Psoas muscle (tissue), 8 donors: ENCODE measurements at places on chromosomes 12 and 14.
A peak's percentile ranks its signal among the peaks of the same experiment; 100 is the strongest.

DNA sequence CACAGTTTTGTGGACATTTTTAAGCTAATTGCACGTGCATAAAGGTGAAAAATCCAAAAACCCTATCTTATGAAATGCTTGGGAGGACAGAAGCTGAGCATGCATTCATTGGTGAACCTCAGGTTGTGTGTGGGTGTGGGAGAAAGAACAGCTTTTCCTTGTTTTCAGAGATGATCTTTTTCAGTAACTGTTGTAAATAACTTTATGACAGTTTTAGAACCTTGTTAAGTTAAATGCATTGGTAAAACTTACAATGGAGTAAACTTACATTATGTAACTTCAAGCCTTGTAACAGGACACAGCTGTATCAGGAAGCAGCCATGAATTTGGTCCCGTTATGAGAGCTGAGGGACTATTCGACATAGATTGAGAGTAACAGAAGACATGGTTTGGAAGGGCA is 587.4 kb downstream of the GALC start:
- no peak for DNase-seq

DNA sequence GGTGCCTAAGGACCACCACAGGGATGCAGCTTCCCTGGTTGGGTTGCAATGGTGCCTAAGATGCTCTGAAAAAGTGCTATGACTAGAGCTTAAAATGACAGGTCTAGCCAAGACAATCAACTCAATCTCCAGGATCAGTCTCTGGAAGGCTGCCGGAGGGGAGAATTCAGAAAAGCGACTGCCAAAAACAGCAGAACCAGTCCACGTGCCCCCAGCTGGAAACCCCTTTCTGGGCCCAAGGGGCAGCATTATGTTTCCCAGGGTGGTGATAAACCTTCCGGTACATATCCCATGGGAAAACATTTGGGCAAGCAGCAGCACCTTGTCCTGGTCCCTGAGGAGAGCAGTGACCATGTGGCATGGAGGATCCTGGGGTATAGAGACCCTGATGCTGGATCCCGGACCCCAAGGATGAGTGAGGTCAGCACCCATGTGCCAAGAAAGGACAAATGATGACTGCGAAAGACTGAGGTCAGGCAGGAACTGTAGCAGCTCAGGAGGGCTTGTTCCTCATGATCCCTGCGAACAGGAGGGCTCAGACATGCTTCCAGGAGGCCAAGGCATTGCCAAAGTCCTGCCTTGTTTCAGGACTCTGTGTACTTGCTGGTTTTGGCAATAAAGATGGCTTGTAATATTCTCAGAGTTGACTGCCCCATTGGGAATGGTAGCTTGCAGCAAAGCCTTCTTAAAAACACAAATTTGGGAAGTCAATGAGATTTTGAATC is 49.9 kb upstream of the LTBP2 start:
- peak; percentile 87 for DNase-seq

GRCh38 chr14:67763158-67763822 is 53.1 kb downstream of the ZFYVE26 start:
- no peak for DNase-seq

- no peak for DNase-seq
Measured at GRCh38 chr12:2856051-2856450, 788 bp downstream of the TEX52 start.

GRCh38 chr12:98149691-98150210 is 365.6 kb upstream of the TMPO start:
- no peak for DNase-seq

DNA sequence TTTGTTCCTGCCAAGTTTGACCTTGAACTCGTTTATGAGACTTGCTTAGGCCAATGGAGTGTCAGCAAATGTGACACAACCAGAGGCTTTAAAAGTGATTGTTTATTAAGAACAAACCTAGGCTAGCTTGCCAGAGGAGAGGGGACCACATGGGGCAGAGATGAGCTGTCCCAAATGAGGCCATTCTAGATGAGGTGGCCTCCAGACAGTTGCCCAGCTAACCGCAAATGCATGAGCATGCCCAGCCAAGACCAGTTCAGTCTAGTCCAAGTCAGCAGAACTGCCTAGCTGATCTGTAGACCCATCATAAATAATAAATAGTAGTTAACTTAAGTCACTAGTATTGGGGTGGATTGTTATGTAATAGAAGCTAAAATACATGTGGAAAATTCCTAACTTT is 172.8 kb upstream of the DYRK2 start:
- DNase-seq = no peak

DNA sequence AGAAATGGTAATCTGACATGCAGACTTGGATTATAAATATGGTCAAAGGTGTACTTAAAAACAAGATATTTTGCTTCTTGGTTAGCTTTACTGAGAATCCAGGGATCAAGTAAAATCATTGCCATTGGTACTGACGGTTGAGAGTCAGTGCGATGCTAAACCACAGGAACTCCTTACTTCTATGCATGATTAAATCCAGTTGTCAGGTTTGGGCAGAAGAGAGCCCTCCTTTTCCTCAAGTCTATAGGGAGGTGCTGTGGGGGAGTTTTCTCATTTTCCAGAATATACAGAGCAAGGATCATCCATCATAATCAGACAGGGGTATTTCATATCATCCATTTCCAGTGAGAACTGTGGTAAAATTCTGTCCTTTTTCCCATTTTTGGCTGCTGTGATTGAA is 839.1 kb downstream of the NRXN3 start:
- no peak for DNase-seq

GRCh38 chr12:68910128-68910527 is 22.8 kb downstream of the CPM start:
- DNase-seq = no peak

- DNase-seq = no peak
Measured at GRCh38 chr12:79262938-79263337, 398.4 kb downstream of the SYT1 start.

DNA sequence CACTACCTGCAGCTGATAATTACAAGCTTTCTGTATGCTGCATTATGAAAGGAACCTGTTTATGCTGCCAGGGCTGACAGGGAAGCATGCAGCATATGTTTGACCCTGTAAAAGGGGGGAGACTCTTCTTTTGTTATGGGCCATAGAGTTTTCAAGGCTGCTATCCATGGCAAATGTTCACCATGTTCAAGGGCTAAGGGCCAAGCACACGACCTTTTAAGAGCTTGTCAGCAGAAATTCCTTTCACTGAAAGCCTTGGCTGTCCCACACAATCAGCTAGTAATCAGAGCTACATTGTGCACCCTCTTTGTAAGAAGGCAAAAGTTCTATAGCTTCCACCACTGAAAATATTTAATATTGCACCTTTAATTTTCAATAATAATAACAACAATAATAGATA is 74.2 kb upstream of the MBIP start:
- DNase-seq = no peak

GRCh38 chr14:86714153-86714552 is 1184.2 kb downstream of the FLRT2 start:
- no peak for DNase-seq

- no peak for DNase-seq
Measured at GRCh38 chr14:82694820-82695219, 1161.2 kb upstream of the SEL1L start.

- peak; percentile 74 for DNase-seq
Measured at GRCh38 chr12:45415393-45415817, 199.5 kb downstream of the ANO6 start.

DNA sequence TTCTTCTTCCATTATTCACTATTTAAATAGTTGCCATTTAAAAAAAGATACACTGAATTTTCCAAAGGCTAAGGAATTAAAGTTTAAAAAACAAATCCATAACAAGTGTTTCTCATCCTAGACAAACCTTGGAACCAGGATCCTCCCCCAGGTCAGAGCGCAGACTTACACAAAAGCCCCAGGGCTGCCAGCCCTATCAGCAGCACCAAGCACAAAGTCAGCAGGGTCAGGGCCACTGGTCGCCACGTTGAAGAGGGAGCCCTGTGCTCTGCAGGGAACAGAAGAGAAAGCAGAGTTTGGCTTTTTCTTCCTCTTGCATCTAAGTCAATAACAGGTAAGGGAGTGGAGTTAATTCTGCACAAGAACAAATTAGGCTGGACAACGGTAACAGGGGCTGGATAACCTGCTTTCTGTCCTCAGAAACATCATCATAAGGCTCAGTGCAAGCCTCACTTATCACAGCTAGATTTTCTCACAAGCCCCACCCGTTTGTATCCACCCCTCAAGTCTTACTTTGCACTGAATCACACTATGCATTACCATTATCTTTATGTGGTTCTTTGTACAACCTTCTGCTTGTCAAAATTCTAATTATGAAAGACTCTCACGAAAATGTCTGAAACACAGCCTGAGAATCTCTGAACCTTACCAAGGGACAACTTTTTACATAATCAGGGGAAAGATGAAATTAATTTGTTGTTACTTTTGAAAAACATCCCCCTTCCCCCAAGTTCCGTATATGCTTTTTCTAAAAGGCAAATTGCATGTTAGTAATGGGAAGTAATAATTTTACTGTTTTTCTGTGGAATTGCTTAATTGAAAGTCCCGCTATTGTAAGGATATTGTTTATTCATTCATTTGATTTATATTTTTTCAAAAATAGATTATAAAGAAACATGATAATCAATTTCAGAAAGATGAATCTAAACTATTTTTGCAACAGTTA is 9.6 kb downstream of the CLEC1A start:
- DNase-seq = no peak

DNA sequence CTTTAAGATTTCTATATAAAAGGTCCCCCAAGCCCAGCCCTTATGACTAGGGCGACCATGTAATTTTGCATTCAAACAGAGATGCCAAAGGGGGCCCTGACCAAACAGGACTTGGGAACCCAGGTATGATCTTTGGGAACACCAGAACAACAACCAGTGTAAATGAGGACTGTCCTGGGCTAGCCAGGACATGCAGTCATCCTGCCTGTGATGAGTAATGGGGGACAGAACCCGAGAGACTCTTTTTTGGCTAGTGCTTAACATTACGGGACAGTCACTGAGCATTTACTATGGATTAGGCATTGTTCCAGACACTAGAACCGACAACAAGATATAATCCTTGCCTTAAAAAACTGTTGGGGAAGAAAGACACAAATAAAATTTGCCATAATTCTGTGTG is 337.3 kb downstream of the CACNA1C start:
- no peak for DNase-seq

DNA sequence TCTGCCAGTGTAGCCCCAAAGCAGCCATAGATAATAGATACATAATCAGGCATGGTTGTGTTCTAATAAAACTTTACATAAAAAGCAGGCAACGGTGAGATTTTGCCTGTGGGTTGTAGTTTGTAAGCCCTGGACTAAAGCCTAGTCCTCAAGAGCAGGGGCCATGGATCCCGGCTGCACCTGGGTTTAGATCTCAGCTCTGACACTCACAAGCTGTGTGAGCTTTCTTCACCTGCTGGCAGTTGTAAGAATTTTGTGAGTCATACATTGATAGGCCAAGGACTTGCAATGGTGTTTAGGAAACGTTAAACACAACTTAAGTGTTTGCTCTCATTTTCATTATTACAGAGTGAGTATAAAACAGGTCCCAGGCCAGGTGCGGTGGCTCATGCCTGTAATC is 395.8 kb upstream of the TBX3 start:
- DNase-seq = no peak

DNA sequence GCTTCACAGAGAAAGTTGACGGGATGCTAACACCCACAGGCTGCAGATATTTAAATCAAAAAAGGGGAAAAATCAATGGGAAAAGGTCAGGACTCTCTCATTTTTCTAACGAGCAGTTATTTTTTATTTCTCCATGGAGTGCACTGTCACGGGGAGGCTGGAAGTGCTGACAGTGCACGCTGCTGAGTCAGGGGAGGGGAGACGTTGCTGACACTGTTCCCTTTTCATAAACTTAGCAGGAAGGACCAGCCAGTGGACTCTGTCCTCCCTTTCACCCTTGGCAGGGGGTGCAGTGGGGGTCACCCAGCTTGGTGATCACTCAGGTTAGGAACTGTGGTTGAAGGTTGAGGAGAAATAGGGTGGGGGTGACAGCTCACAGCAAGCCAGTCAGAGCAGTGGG is 65.6 kb upstream of the FUT8 start:
- peak; percentile 15 for DNase-seq

- no peak for DNase-seq
Measured at GRCh38 chr14:32896979-32897697, 41.5 kb upstream of the NPAS3 start.

GRCh38 chr14:29687071-29687765 is 240.4 kb downstream of the PRKD1 start:
- DNase-seq = no peak

- peak; percentile 75 for DNase-seq
Measured at GRCh38 chr14:73269729-73270531, 32.6 kb downstream of the PAPLN start.

DNA sequence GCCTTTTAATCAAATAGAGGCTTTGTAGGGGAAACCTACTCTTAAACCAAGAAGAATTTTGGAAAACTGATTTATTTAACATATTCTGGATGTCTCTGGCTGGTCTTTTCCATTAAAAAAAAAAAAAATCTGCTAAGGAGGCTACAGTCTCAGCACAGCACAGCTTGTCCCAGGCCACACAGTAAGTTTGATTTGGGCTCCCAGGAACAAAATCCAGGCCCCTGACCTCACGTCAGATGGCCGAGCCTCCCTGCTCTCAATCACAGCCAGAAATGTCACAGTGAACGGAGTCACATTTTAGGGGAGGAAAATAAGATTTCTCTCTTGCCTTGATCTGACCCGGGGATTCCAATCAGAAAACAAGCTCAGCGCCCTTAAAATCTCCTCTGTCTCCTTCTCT is 72.9 kb upstream of the TBX5 start:
- no peak for DNase-seq

- no peak for DNase-seq
Measured at GRCh38 chr12:26283046-26283445, 87.7 kb downstream of the SSPN start.

GRCh38 chr12:89890161-89890560 is 181.5 kb upstream of the ATP2B1 start:
- DNase-seq = no peak

DNA sequence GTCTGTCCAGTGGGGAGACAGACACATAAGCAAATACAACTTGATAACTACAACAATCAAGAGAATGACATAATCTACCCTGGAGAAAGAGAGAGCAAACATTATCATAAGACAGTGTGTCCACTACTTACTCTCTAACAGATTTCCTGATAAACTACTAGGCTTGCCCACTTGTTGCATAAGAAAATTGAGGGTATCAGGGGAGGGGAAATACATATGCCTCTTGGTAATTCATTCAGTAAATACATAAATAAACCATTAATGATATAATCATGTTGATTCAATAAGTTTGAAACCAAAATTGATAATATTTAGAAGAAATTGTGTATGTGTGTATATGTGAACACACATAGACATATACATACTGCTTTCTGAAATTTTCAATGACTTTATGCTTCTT is 76.6 kb downstream of the ERGIC2 start:
- no peak for DNase-seq

DNA sequence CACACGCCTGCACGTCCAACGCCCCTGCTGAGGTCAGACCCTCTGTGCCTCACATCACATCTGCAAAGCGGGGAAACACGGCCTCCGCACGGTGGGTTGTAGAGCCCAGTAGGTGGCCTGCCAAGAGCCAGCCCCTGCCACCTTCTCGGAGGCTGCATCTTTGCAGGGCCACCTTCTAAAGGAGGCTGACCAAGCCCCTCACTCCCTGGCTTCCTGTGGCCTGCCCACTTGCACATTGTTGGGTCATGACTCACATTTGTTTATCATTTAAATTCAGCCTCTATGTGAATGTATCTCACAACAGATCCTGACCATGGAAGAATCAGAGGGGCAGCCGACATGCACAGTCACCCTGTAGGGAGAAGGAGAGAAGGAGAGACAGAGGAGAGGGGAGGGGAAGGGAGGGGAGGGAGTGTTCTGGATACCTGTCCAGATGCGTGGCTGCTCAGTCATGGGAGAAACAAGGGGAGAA is 319.5 kb upstream of the DIO3 start:
- DNase-seq = peak; percentile 24
